Fibroblast of skin of right biceps (primary cell): ENCODE measurements at places on chromosomes 2 and 18.

- DNase-seq: no peak
Measured at GRCh38 chr2:181971032-181971431, 14.6 kb upstream of the PPP1R1C start.

DNA sequence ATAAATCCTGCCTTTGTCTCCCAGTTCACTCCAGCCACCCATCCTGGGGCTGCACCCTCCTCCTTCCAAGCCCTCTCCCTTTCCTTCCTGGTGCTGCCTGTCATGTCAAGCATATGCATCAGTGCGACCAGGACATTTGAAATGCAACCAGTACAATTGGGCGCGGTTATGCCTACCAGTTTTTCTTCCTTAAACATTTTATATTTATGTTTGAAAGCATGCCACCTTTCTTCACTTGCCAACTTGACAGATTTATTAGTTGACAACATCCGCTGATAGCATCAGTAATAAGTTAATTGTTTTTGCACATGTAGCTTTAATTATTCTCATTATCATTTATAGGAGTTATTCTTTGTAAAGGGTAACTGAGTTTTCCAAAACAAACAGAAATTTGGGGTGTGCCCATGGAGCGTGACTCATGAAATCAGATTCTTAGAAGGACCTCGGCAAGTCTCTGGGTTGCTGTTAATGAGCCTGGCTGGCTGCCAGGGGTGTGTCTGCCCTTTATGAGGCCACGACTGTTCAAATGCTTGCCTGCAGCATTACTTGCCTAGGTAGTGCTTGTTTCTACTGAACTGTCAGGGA is 32.8 kb upstream of the IL1B start:
- DNase-seq: peak; percentile 86

DNA sequence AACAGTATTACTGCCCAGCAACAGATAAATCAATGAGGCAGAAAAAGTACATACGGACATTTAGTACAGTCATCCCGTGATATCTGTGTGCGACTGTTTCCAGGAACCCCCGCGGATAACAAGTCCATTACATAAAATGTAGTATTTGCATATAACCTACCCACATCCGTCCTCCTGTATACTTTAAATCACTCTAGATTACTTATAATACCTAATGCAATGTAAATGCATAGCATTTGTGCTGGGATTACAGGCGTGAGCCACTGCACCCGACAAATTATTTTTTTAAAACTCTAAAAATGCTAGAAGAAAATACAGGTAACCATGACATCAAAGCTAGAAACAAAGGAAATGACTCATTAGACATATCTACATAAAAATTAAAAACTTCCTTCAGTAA is 91.6 kb downstream of the FAM161A start:
- DNase-seq: no peak

- DNase-seq: no peak
Measured at GRCh38 chr2:128282976-128283810, 35.5 kb downstream of the HS6ST1 start.

- DNase-seq: no peak
Measured at GRCh38 chr2:129490641-129491040, 488.8 kb upstream of the RAB6C start.

- DNase-seq: no peak
Measured at GRCh38 chr2:208175840-208176153, 12.4 kb upstream of the CRYGA start.

GRCh38 chr2:33909945-33910695 is 311.0 kb upstream of the FAM98A start:
- DNase-seq: no peak
